ENCODE measurements at places on chromosomes 2 and 18.

DNA sequence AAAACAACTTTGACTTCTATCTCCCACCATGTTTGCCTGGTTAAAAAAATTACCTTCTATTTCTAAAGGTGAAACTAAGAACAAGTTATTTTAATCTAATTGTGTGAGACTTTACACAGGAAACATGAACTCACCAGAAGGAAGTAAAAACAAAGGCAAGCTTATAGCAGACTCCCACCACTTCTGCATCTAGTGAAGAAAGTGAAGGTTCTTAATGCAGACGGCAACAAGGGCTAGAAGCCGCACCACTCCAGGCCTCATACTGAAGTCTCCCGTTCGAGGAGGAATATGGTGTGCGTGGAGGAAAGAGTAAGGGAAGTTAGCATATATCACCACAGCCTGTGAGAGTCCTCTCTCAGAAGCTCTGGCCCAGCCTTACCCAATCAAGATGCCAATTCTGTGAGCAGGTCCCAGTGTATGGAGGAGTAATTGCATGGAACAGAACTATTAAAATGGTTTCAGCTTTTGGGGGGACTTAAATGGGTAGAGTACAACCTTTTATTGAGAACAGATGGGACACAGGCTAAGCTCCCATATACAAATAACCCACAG, 958.7 kb downstream of the BCL11A start:
- no peak for DNase-seq

DNA sequence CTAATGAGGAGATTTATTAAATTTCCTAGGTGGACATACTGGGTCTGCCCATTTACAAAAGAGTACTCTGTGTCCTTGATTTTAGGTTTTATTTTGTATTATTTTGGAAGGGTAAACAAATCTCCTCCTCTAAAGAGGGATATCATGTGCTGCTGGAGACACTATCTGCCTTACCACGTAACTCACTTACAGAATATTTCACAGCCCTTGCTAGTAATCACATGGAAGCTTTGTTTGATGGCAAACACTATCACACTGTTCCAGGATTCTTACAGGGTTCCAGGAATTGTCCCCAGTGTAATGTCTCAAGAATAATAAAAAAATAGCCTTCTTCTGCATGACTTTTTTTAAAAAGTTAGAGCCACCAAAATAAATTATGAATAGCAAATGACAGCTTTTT, 29.2 kb upstream of the ACVR1C start:
- no peak for DNase-seq

DNA sequence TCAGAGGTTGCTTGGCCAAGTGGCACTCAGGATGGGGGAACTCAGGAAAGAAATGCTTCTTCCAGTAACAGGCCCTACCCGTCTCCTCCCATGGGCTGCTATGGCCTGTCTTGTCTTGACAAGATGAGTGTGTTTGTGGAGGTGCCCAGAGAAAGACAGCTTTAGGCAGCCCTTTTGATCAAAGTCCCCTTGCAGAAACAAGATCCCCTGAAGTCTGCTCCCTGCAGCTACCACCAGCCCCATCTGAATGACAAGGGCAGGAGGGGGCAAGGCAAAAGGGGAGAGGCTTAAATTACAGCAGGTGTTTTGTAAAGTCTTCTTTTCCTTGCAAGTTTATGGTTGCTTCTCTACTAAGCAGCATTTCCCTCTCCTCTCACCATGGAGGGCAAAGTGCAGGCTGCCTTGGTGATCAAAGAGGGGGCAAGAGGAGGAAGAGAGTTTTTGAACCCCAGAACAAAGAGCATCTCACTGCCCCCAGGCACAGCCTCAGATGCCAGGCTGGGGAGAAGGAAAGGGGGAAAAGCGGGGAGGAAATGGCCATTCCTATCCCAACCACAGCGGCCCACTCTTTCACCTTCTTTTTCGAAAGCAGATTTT, 6.7 kb downstream of the EVA1A start:
- DNase-seq, result no peak

DNA sequence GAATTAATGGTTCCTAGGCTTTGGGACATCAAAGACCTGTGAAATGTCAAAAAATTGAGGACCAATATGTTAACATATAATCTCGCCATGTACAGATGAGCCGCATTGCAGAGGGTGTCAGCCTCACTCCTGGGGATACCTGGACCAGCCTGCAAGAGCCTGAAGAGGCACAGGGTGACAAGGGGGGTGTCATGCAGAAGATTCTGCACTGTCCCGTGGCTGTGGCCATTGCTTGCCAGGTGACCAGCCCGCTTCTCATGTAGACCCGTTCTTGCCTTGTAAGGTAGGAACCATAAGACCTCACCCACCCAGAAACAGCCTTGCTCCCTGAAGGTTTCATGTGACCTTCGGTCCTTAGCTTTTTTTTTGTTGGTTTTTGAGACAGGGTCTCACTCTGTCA, 37.5 kb downstream of the TMEM37 start:
- DNase-seq, result no peak

GRCh38 chr18:74590671-74591070, 7.0 kb upstream of the ZNF407 start:
- DNase-seq, result no peak

GRCh38 chr2:206693399-206694137, 24.6 kb downstream of the DYTN start:
- peak; percentile 73 for DNase-seq

DNA sequence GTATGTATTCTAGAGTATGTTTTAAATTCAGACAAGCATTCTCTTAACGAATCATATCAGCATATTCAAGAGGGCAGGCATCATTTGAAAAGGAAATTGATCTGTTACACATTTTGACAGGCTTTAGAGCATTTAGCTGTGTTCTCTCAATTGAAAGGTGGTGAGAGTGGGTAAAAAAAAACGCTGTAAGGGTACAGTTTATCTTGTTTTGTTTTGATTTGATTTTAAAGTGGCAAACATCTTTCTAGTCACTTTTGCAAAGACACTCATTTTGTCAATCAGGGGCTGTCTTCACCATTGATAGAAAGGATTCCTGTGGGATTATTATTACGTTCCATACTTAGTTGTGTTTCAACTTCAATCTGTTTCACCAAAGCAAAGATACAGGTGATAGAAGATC, 2.2 kb downstream of the CDH19 start:
- no peak for DNase-seq

DNA sequence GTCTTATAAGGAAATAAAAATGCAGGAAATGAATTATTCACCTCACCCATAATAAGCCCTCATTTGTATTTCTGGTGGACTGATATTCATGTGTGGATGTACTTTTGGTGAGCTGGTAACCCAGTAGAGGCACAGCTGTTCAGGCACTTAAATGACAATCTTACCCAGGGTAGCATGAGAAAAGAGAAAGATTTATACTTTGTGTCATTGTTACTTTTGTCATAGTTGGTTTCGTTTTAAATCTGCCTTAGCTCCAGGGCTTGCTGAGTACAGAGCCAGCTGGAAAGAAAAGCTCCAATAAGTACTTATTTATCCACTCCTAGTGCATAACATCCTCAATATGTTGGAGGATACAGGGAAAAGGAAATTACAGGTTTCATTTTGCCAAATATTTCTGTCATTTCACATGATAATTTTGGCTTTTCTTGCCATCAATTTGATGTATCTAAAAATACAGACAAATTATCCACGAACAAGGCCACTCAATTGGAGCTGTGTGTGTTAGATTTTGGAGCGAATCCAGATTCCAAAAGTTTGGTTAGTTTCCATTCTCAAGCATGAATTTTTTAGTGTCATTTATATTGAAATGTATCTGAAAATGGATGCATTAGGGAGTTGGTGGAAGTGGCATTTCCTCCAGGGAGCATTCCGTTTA, 1276.1 kb upstream of the FAM98A start:
- DNase-seq, result no peak

DNA sequence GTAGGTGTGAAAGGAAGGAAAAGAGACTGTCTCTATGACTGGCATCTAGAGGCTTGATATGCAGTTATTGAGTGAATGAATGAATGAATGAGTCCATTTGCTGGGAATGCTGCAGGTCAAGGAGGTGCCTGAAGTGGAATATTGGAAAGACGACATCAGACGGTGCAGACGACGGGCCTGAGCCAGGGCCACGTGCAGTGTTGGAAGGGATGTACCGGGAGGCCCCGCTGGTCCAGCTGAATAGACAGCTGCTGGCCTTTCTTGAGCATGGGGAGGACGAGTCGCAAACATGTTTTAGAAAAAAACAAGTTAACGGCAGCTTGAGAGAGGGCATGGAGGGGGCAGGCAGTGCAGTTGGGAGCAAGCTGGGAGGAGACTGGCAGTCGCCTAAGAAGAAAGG, 237.1 kb upstream of the PXDN start:
- no peak for DNase-seq

GRCh38 chr2:119608553-119608952, 64.3 kb downstream of the CFAP221 start:
- DNase-seq, result no peak

DNA sequence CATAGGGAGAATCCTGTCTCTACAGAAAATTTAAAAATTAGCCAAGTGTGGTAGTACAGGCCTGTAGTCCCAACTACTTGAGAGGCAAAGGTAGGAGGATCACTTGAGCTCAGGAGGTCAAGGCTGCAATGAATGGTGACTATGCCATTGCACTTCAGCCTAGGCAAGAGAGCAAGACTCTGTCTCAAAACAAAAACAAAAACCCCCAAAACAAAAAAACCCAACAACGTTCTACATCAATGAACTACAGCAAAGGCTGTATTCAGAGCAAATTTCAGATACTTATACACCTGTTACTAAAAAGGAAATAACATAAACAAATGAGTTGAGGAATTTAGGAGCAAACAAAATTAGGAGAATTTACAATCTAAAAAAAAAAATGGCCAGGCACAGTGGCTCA, 22.6 kb downstream of the YES1 start:
- DNase-seq, result no peak

DNA sequence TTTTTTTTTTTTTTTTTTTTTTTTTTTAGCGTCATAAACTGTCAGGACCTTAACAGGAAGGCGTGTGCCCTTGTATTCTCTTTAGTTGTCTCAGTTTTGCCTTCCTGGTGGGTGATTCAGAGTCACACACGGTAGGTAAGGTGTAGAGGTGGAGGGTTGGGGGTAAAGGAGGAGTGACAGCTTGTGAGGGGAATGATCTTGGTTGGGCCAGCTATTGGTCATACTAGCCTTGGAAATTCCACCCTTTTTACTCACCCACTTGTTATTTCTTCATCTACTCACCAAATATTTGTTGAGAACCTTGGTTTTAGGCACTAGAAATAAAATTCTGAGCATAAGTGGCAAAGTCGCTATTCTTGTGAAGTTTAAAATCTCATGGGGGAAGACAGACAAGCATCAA, 22.2 kb downstream of the SMIM21 start:
- peak; percentile 22 for DNase-seq

Measured in fibroblast of mammary gland (primary cell).